ENCODE measurements at places on chromosomes 7 and 10.

GRCh38 chr10:124728071-124728829 lies 15.9 kb downstream of the FAM53B start:
- peak; percentile 61 for DNase-seq

DNA sequence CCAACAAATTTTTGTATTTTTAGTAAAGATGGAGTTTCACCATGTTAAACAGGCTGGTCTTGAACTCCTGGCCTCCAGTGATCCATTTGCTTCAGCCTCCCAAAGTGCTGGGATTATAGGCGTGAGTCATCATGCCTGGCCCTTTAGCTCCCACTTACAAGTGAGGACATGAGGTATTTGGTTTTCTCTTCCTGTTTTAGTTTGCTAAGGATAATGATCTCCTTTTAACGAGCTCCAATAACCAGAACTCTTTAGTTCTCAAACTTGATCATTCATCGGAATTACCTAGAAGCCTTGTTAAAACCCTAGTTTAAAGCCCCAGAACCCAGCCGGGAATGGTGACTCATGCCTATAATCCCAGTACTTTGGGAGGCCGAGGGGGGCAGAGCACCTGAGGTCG lies 481.4 kb downstream of the TYW1 start:
- DNase-seq: no peak

DNA sequence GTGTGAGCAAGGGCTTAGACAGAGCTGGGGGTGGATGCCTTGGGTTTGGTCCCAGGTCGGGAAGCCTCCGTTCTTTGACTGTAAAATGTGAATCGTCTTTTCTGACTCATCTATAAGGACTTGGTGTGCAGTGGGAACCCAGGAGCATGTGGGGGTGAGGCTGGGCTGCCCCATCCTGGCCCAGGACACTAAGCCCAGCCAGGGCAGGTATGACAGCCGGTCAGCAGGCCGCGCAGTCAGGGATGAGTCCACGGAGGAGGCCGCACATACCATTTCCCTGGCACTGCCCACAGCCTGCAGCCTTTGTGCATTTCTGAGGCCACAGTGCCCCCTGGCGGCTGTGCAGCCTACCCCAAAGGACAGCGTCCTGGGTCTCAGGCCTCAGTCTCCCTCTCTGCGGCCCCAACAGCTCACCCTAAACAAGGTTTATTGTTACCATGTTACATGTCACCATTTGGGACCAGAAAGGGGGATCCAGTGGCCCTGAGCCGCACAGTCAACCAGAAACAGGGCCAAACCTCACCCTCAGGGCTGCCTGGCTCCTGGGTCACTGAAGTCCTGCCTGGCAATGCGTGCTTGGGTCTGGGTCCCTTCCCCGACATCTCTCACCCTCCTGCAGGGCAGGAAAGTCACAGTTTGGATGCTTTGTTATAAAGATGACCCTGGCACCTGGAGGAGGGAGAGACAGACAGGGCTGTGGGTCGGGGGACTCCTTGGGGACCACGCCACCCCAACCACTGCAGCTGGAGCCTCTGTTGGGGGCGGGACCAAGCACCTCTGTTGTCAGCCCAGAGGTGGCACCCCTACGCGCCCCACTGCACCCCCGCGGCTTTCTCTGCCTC lies 14.4 kb upstream of the SH2B2 start:
- peak; percentile 29 for DNase-seq

DNA sequence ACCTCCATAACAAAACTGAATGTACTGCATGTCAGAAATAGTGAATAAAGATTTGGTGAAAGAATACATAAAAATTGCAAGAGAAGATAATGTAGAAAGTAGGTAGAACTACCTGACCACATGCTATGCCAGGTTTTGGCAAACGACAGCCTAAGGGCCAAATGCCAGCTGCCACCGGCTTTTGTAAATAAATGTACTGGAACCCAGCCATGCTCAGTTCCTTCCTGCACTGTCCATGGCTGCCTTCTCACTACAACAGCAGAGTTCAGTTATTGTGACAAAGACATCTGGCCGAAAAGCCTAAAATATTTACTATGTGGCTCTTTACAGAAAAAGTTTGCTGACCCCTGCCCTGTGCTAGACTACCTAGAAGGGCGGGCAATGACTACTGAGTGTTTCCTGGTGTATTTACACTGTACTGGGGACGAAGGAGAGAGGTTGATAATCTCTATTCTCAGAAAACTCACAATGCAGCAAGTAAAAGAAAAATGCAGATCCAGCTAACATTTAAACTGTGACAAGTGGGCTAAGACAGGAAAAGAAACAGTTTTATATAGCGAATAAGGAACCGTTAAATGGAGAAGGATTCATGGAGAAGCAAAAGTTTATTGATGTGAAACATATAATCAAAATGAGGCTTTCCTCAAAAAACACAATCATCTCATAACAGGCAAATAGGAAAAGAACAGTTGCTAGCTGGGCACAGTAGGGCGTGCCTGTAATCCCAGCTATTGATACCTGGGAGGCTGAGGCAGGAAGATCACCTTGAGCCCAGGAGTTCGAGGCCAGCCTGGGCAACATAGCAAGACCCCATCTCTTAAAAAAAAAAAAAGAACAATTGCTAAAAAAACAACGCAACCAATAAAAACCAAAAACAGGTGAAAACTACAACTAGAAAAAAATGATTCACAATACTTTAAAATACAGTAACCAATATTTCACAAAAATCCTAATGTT lies 13.7 kb downstream of the KIN start:
- DNase-seq: no peak

DNA sequence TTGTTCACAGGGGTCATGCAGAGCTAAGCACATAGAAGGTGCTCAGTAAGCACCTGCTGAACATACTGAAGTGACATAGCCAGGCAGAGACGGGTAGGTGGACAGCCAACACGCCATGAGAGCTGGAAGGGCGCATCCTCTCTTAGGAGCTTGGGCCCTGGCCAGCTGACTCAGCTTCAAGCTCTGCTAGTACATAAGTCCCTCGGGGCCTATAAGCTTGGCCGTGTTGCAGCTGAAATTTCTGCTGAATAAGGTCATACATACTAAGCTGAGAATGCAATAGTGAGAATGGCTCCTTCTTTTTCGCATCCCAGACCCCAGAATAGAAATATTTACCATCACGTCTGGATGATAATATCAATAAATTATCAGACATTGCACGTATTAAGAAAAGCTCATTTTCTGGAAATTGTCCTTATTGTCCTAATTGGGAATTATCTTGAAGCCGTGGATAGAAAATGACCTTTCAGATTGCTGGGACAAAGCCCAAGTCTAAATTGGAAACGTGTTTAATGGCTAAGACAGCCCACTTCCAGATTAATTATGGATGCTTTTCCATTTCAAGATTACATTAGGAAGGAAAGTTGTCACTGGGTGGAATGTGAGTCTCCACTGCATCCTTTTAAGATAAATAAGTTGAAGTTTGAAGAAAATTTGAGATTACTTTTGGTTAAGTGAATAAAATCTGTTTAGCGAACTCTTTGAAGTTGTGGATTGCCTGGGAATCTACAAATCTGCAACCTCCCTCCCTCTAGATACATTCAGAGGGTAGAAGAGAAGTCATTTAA lies 287.1 kb upstream of the C7orf33 start:
- DNase-seq: peak; percentile 83

All from skeletal muscle cell (primary cell).